ENCODE measurements at places on chromosomes 3 and 15.

DNA sequence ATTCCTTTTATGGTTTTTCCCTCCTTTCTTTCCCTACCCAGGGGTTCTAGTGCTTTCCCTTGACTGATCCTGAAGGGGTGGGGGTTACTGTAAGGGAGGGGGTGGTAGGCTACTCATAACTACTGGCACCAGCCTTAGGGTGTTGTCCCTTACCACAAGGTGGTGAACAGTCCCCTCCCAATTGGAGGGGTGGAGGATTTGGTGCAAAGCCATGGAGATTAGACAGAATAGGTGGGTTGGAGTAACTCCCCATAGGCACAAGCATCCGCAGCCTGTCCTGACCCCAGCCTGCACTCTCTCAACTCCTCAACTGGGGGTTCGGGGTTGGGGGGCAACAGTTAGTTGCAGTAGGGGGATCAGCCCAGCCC, 2.6 kb upstream of the HYAL2 start:
- no peak for DNase-seq

DNA sequence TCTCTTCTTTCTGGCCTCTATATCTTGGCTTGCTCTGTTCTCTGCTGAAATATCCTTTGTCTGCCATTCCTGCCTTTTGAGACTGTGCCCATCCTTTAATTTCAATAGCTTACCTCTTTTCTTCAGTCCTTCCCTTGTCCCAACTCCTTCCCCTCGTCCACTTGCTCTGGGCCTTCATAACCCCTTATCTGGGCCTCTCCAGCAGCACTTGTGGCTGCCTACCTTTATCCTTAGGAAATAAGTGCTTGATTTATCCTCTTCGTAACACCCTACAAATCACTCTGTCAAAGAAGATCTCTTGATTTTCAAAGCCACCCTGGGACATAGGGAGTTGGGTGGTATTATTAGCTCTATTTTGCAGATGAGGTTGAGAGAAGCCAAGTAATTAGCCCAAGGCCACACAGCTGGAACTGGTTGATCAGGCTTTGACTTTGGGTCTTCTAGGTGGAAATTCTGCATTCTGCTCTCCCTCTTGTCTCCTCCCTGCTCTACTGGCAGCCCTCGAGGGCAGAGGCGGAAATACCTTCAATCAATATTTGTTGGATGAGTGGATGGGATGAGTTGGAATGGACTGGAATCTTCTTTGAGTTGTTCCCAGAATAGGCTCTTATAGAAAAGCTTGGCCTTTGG, 84.0 kb upstream of the TLE3 start:
- no peak for DNase-seq

- peak; percentile 98 for DNase-seq
Observed at GRCh38 chr3:153161714-153162512, at the start of gene RAP2B. RAP2B (plus strand) TSS chr3:153162226; CDS start chr3:153162694, 468 bp downstream.

DNA sequence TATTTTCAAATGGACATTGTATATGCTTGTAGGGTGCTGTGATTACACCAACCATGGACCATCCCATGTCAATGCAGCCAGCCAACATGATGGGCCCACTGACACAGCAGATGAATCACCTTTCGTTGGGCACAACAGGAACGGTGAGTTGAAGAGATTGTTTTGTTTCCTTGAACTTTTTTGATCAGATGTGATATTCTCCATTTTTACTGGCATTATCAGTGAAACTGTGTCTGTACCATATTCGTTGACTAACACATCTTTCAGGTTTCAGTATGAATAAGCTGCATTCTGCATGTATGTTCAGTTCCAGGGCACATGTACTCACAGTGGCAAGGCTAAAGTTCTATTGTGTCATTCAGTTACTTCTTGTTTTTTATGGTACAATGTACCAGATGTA, 655.2 kb downstream of the RBMS3 start:
- DNase-seq = no peak

DNA sequence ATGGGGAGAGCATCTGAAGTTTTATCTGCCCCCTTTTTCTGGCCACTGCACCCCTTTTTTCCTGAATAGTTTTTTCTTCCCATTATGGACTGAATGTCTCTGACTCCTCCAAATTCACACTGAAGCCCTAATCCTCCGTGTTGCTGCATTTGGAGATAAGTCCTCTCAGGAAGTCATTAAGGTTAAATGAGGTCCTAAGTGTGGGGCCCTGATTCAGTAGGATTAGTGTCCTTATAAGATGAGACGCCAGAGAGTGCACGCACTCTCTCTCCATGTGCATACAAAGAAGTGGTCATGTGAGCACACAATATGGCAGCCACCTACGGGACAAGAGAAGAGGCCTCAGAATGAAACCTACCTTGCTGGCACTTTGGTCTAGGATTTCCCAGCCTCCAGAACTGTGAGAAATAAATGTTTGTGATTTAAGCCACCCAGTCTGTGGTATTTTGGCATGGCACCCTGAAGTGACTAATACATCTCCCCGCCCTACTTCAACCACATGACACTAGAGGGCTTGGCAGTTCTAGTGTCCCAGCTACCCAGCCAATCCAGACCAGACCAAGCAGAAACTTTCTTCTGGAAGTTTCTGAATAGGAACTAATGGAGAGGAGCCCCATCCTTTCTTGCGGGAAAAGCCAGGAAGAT, 191.3 kb downstream of the PDE8A start:
- DNase-seq = no peak

- no peak for DNase-seq
Observed at GRCh38 chr15:101056366-101057334, 137.5 kb downstream of the LRRK1 start.

DNA sequence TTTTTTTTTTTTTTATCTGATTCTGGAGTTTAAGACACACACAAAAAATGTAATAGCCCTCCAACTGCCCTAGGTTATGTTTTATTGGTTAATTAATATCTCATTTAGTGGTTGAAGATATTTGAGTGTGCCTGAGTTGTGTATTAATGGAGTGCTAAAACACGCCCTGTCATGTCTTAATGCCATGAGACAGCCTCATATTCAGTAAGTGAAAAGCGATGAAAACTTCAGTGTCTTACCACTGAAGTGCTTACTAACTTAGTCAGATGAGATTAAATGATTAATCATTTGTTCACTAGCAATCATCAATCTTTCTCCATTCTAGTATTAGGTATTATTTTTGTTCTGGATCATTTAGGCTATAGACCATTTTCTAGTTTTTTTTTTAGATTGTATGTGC, 544.7 kb upstream of the ROBO2 start:
- no peak for DNase-seq

DNA sequence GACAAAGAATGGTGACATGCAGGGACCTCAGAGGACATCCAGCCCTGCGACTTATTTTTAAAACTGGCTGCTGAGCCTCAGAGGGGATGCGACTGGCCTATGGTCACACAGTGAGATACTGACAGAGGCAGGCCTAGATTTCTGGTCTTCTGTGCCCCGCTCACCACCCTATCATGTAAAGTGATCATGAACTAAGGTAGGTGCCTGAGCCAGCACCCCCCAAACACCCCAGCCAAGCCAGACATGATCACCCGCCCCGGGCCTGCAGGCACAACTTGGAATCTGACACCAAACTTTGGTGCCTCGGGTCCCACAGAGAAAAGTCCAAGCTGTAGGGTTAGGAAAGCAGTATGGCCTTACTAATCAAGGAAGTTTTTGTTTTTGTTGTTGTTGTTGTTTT, 33.9 kb upstream of the HHATL start:
- DNase-seq = no peak

DNA sequence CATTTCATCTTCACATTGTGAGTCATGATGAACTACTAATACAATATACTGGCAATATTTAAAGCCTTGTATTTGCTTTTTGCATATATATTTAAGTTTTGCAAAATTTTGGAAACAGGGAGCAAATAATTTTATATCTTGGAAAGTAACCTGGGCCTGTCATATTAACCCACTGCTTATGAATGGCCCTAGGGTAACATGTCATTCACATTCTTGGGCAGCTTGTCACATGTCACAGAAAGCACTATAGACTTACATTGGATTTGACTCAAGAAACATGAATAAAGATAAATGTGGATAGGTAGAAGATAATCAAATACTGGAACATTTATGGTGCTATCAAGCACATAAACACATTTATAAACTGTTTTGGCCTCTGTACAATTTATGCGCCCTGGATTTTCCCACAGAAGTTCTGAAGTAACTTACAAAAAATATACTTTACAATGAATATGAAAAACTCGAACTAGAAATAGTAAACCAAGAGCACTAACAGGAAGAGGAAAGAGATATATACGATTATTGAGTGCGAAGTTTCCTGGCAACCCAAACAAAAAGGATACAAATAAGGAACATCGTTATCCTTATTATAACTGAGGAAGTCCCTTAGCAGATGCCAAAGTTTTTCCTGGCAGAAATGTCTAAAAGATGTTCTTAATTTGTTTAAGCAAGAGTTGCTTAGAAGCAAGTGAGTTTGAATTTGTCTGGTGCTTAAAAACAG, 257.2 kb downstream of the RBMS3 start:
- no peak for DNase-seq

DNA sequence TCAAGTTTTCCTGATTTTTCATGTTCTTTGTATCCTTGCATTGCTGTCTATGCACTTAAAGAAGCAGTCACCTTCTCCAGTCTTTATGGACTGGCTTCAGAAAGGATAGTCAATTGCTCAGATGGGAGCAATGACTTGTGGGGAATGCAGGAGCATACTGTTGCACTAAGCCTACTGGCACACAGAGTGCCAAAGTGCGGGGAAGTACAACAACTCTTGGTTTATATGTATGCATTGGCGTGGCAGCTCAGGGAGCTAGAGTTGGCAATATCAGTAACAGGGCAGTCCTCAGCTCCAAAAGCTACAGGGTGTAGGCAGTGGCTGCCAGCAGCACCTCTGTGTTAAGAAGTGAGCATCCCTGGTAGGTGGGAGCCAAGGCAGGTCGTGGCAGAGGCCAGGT, 141.1 kb downstream of the SCAPER start:
- DNase-seq = no peak

DNA sequence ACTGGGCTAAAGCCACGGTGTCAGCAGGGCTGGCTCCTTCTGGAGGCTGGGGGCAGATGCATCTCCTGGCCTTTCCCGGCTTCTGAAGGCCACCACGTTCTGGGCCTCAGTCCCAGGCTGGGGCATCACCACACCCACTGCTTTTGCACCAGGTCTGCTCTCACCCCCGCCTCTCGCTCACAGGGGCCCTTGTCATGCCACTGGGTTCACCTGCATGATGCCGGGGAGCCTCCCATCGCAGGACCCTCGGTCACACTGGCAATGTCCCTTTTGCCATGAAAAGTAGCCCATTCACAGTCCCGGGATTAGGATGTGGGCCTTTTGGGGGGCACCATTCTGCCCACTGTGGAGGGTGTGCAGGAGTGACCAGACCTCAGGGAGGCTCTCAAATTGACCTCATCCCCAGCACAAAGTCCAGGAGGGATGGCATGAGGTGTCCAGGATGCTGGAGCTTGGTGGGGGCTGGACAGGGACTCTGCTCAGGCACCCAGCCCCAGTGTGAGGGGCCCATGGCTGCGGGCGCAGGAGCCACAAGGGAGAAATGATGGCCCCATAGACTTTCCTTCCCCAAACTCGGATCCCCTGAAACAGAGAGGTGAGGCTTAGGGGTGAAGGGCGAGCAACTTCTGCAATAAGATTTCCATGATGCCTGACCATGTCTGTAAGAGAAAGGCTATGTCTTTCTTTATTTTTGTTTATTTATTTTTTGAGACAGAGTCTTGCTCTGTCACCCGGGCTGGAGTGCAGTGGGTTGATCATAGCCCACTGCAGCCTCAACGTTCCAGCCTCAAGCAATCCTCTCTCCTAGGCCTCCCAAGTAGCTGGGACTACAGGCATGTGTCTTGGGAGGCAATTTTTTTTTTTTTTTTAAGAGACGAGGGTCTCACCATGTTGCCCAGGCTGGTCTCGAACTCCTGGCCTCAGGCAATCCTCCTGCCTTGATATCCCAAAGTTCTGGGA, 189.1 kb downstream of the GOLGA6L6 start:
- DNase-seq = peak; percentile 35

DNA sequence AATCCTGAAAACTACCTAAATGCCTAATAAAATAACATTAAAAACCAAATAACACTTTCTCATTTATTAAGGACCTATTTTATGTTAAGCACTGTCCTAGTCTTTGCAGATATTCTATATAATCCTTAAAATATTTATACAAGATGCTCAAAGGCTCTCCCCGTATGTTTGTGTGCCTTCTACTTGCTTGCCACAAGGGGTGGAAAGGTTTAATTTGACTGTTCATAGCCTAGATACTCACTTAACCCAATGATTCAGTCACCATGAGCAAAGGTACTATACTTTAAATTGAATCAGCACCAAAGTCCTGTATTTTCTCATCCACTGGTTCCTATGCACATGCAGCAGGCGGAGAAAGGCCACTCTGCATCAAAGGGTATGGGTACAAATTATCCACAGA, 32.0 kb downstream of the LSAMP start:
- no peak for DNase-seq

GRCh38 chr3:79767194-79767904, 449 bp downstream of the ROBO1 start:
- no peak for DNase-seq

- no peak for DNase-seq
Observed at GRCh38 chr3:144663456-144664436, 692.1 kb downstream of the DIPK2A start.

DNA sequence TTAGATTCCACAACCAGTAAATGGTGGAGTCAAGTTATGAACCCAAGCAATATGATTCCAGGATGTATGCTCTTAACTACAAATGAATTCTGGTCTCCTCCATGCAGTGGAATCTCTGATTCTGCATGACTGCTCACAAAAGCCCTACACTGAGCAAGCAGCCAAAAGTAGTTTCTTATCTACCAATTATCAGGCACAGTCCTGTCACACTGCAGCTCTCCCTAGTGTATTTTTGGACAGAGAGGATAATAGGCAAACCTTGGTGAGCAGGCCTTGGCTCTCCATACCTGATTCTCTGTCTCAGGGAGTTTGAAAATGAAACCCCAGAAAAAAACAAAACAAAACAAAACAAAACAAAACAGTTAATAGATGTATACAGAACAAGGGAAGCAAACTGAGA, 3.5 kb upstream of the SSR3 start:
- no peak for DNase-seq

DNA sequence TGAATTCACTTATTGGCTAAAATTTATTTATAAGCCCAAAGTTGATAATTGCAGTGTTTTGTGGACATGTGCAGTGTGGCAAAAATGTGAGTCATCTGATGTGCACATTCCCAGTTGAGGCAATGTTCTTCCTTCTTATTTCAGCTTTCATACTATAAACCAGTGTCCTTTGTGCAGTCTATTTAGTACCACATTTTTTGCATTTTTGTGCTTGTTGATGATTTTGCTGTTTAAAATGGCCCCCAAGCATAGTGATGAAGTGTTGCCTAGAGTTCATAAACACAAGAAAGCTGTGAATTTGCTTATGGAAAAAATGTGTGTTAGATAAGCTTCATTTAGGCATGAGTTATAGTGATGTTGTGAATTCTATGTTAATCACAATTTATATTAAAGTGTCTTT, 19.4 kb upstream of the IL20RB start:
- DNase-seq = no peak

Data from left ventricle myocardium superior (tissue), 1 donor.